Breast epithelium (tissue), 4 donors: ENCODE measurements at places on chromosomes 2 and 18. TPM values are rescaled to one million over a fixed set of nuclear protein-coding genes. Genes with fewer than 3 reads are reported as not detected.
A peak's percentile ranks its signal among the peaks of the same experiment; 100 is the strongest.

GRCh38 chr2:5691985-5692529, at the start of gene SOX11:
SOX11 (plus strand) TSS chr2:5692384; CDS start chr2:5692722, 338 bp downstream.
- peak; percentile 71 for DNase-seq

DNA sequence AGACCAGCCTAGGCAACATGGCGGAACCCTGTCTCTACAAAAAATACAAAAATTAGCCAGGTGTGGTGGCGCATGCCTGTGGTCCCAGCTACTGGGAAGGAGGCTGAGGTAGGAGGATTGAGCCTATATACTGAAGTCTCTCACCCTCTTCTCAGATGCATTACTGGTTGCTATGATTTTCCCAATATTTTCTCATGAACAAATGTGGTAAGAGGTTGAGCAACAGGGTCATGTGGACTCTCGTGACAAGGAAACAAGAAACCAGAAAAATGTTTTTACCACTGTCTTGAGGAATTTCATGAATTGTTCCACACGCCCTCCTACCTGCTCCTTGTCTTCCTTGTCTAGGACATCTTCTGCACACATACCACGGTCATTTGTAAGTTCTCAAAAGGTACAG, 12.4 kb downstream of the LMAN2L start:
- no peak for DNase-seq

DNA sequence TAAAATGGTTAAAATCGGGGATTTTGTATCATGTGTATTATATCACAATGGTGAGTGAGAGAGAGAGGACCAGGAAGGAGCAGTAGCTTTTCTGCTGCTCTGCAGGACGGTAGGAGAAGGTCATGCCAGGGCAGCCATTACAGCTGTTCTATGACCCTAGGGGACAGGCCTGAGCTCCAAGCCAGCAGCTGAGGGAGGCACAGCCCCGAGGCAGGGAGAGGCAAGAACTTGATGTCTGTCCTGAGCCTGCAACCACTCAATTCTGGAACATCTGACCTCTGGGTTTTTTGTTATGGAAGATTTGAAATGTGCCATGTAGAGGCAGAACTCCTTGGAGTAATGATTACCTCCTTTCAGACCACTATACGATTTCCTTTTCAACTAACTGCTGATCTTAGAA, 135.8 kb upstream of the SH3BP4 start:
- no peak for DNase-seq

DNA sequence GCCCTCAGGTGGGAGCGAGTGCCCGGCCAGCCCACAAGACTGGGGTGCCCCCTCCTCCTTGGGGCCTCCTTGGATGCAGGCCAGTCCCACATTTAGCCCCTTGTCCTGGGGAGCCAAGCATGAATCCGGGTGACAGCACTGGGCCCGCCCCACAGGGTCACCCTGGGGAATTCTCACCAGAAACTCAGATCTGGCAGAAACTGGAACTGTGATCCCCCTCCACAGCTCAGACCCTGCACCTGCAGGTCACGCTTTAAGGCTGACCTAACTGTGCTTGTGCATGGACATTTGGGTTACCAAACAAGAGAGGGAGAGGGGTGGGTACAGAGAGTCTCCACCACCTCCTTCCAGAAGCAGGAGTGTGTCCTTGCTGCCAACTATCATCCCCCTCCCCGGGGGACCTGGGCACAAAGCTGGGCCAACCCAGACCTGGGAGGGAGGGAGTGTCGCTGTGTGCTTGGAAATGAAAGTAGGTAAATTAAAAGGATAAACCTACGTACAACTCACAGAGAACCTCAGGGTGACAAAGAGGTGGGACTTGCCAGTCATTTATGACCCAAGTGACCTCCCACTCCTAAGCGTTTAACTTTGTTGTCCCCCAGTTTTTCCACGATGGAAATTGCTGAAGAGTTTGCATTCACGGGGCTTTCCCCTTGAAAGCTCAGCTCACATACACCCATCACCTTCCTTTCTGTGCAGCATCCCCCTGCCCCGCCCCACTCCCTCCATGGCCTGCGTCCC, 9.1 kb downstream of the ITM2C start:
- peak; percentile 40 for DNase-seq

DNA sequence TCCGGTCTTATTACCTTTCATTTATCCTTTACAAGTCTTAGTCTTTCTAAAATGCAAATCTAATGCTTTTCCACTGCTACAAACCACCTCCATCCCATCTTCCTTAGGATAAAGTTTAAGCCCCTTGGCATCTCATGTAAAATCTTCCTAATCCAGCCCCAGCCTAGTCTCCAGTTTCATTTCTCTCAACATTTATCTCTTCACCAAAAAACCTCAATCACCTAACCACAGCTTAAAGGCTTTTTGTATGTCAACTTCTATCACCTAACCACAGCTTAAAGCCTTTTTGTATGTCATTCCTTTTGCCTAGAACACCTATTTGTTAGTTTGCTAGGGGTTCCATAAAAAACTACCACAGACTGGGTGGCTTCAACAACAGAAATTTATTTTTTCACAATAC, 4.2 kb downstream of the TRAK2 start:
- DNase-seq, result no peak

GRCh38 chr2:236577481-236578410, 8.1 kb downstream of the ACKR3 start:
- DNase-seq, result no peak

DNA sequence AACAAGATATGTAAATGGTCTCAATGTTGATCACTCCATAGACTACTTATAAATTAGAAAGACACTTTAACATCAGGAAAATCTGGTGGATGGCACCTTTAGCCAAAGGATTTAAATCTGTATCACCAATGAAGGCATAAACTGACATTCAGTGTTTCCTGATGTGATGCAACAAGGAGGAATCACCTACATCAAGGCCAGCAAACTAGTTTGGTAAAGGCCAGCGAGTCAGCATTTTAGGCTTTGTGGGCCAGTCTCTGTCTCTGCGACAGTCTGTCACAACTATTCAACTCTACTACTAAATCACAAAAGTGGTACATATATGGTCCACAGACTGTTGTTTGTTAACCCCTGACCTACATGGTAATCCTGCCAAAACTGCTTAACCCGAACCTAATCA, 33.3 kb downstream of the C2orf76 start:
- no peak for DNase-seq

- no peak for DNase-seq
Measured at GRCh38 chr18:61734396-61734795, 158.4 kb downstream of the RNF152 start.

- DNase-seq, result no peak
Measured at GRCh38 chr2:10890706-10891270, 20.9 kb upstream of the KCNF1 start.

- no peak for DNase-seq
Measured at GRCh38 chr2:8882094-8882493, 44.7 kb upstream of the KIDINS220 start.

- DNase-seq, result no peak
Measured at GRCh38 chr2:170176212-170176611, 1.7 kb upstream of the MYO3B start.

GRCh38 chr2:202079310-202079709, 6.3 kb downstream of the KIAA2012 start:
- DNase-seq, result no peak

GRCh38 chr2:149737896-149738295, 150.3 kb upstream of the MMADHC start:
- DNase-seq, result no peak

DNA sequence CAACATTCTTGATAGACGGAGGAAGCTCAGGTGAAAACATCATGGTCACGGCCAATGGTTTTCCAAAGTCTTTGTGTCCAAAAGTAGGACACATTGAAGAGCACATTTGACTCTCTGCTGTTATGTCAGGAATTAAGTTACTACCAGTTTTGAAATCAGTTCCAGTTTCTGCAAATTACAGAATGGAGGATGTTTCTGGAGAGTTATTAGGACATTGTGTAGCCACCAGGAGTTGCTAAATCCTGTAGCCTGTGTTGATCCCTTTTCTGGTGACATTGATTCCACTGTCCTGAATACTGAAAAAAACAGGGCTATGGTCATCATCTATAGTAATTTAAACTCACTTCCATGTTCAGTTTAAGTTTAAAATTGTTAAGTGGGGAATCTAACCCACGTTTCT, 15.3 kb downstream of the UPP2 start:
- no peak for DNase-seq

DNA sequence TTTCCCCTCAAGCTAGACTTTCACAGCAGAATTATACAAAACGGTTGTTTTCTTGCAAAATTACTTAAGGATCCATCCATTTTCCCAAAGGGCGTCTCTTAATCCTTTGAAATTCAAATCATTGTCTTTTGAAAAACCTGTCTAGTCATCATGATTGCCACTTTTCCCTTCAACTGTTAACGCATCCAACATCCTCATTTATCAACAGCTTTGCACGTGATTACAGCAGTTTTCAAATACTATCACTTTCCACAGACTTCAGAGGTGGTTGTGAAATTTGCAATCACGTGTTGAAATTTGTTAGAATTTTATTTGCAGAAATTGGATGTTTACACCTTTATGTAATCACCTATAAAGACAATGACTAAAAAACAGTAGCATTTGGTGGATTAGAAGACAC, 304.4 kb upstream of the SLC39A10 start:
- DNase-seq, result no peak

- DNase-seq, result no peak
Measured at GRCh38 chr2:74817304-74817675, 16.6 kb upstream of the HK2 start.

DNA sequence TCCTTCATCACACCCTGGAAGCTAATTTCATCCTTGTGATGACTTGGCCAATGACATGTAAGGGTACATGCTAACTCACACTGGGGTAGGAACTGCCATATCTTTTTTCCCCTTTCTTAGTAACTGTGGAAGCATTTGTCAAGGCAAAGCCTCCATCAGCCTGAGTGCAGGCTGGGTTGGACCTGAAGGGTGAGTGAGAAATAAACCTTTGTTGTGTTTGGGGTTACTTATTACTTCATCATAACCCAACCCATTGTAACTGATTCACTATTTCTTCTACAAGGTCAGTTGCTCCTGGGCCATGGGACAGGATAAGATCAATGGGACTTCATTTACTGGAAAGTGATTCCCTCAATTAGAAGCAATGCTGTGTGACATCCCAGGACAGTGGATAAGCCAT, 108.4 kb downstream of the COL6A3 start:
- DNase-seq, result no peak

- DNase-seq, result no peak
Measured at GRCh38 chr2:134621939-134622705, 96.7 kb downstream of the TMEM163 start.

DNA sequence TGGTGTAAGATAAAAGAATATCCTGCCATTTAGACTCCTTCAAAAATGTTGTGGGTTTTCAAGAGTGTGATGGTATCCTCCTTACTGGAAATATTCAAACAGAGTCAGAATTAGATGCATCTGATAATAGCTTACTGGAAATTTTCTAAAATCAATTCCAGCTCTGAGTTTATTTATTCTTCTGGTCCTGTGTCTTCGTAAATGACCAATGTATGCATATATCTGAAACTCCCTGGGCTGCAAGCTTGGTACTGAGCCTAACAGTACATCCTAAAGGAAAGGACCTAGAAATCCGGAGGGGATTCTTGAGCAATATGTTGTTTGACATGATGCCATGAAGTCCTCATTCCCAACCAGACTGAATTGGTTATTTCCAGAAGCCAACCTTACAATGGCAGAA, 130.4 kb downstream of the KCNE4 start:
- DNase-seq, result no peak

RUFY4 gene
- total RNA-seq, result not detected

SPOPL gene
- 71.4 TPM for total RNA-seq

SPC25 gene
- 1.1 TPM for total RNA-seq

NYAP2 gene
- not detected for total RNA-seq

GALNT13 gene
- 0.44 TPM for total RNA-seq

PPP1R1C gene
- 0.59 TPM for total RNA-seq
